Smooth muscle cell of trachea (primary cell): ENCODE measurements at places on chromosomes 3 and 15. TPM values are rescaled to one million over a fixed set of nuclear protein-coding genes. Genes with fewer than 3 reads are reported as not detected.

SUCNR1 gene
- under 0.01 TPM in 1 of 2 replicates, not detected in the other for total RNA-seq

REC114 gene
- not detected in 2 replicates for total RNA-seq

SI gene
- not detected in 2 replicates for total RNA-seq

SPATA12 gene
- under 0.01 and 0.15 TPM in 2 replicates for total RNA-seq
